ENCODE measurements at places on chromosomes 3 and 15.

GRCh38 chr3:72634128-72634527 is 214.1 kb downstream of the SHQ1 start:
- H3K27me3 ChIP-seq = no peaks in the 10 kb centered on the region
- H3K27ac ChIP-seq = no peak overlapping the region
- H3K4me1 ChIP-seq = peaks cover 2% of the 10 kb centered on the region
- peaks cover 11% of the 10 kb centered on the region for H3K36me3 ChIP-seq
- no peak for DNase-seq

- H3K4me3 ChIP-seq = no peak overlapping the region
- H3K36me3 ChIP-seq = peaks cover 60% of the 10 kb centered on the region
- DNase-seq = no peak
Measured at GRCh38 chr15:79314186-79314585, 3.3 kb downstream of the TMED3 start.

GRCh38 chr3:28299705-28300104 is 48.8 kb upstream of the ZCWPW2 start:
- H3K27ac ChIP-seq = no peak overlapping the region
- H3K36me3 ChIP-seq = no peaks in the 10 kb centered on the region
- no peak for DNase-seq
- no peak overlapping the region for H3K4me3 ChIP-seq
- H3K27me3 ChIP-seq = no peaks in the 10 kb centered on the region
- peaks cover 9% of the 10 kb centered on the region for H3K4me1 ChIP-seq

DNA sequence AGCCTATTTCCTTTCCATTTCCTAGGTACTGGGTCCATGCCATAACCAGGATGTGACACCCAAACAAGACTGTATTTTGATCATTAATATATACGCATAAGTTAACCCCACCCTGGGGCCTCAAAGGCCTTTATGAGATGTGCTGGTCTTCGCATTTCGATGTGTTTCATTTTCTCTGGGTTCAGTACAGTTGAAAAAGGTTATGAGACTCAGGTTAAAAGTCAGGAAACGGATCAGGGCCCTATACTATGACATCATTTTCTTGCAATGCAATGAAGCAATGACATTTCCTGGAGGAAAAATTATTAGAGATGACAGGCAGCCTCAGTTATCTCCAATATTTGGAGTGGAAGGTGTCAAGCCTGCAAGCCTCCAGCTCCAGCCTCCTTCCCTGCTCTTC is 31.7 kb downstream of the TMEM212 start:
- H3K4me1 ChIP-seq = peaks cover 47% of the 10 kb centered on the region
- no peak overlapping the region for H3K4me3 ChIP-seq
- no peaks in the 10 kb centered on the region for H3K27me3 ChIP-seq
- peak overlapping the region; percentile 81 for H3K27ac ChIP-seq

- no peak overlapping the region for H3K27ac ChIP-seq
- H3K36me3 ChIP-seq = no peaks in the 10 kb centered on the region
- DNase-seq = no peak
- H3K4me1 ChIP-seq = peaks cover 31% of the 10 kb centered on the region
- no peaks in the 10 kb centered on the region for H3K27me3 ChIP-seq
Measured at GRCh38 chr3:174873832-174874657, 14.9 kb downstream of the NAALADL2 start.

DNA sequence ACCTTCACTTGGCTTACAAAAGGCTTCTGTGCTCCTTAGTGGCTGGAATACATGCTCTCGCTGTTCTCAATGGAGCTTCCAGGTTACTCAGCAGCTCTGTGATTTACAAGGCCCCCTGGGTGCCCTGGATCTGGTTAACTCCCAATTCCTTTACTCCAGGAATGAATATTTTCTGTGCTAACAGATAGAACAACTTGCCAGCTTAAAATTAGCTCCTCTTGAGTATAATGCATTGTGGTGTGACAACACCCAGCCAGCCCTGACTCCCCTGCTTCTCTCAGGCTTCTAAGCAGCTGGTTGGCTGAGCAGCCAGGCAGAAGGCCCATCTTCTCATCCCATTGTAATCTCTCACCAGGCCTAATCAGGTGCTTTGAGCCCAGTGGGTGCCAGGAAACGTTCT is 246.4 kb downstream of the ALCAM start:
- no peak overlapping the region for H3K27ac ChIP-seq
- no peaks in the 10 kb centered on the region for H3K27me3 ChIP-seq
- peaks cover 24% of the 10 kb centered on the region for H3K4me1 ChIP-seq
- H3K36me3 ChIP-seq = no peaks in the 10 kb centered on the region

DNA sequence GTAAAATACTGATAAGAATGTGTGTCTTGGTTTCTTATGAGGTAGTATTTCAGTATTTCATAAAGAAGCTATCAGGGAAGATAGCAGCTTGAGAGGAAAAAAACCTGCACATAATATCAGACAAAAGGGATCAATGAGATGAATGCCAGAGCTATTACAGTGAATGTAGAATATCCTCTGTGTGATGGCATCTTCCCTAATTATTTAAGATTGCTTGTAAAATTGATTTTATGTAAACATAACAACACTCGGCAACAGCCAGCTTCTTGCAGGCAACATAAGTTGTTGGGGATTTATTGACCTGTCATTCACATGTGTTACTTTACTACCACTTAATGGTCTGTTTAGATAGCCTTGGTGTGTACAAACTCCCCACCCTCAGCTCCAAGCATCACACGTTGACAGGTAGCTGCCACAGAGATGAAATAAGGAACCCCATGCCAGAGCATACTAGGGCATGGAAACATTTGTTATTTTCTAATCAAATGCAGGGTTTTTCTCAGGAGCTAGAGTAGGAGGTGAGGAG is 49.2 kb upstream of the RARB start:
- H3K27me3 ChIP-seq = no peaks in the 10 kb centered on the region
- no peak overlapping the region for H3K4me3 ChIP-seq

DNA sequence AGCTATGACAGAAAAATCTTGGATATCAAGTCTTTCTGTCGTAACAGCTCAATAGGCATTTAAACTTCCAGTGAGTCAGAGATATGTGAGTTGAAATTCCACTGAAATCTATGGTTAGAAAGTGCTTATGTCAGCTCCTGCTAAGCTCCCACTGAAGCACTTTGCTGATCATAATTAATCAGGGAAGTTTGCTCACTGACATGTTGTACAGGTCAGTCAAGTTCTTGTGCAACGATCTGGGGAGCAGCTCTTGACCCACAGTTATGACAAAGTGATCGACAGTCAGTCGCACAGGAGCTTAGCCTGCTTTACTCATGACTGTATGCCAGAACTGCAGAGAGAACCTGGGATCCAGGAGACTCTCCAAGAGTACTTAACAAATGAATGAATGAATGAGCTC is 453.5 kb downstream of the SOX2 start:
- H3K4me3 ChIP-seq = no peak overlapping the region
- DNase-seq = no peak
- H3K27me3 ChIP-seq = no peaks in the 10 kb centered on the region
- no peaks in the 10 kb centered on the region for H3K36me3 ChIP-seq

- H3K4me3 ChIP-seq = no peak overlapping the region
- H3K27ac ChIP-seq = no peak overlapping the region
- H3K4me1 ChIP-seq = no peaks in the 10 kb centered on the region
Measured at GRCh38 chr3:166177130-166177529, 339.9 kb upstream of the BCHE start.

DNA sequence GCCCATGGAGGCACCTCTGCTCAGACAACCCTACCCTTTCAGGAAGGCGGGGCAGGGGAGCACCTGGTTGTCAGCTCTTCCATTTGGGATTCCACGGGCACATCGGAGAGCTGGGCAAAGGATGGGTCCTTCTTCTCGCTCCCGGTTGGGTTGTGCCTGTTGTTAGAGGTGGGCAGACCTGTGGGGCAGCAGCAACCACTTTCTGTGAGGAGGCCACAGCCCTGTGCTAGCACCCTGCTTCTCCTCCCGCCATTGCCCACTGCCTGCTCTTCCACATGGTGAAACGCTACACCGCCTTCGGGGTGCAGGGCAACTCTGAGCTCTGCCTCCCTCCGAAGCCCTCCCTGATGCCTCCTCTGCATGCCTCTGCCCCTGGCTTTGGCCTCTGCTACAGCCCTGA is 7.0 kb upstream of the HHATL start:
- H3K27me3 ChIP-seq = no peaks in the 10 kb centered on the region
- DNase-seq = peak; percentile 5
- no peaks in the 10 kb centered on the region for H3K36me3 ChIP-seq
- no peak overlapping the region for H3K4me3 ChIP-seq
- no peaks in the 10 kb centered on the region for H3K4me1 ChIP-seq
- H3K27ac ChIP-seq = no peak overlapping the region

GRCh38 chr3:39205919-39206516 is 13.6 kb upstream of the XIRP1 start:
- H3K4me3 ChIP-seq = no peak overlapping the region
- no peak overlapping the region for H3K27ac ChIP-seq
- no peaks in the 10 kb centered on the region for H3K36me3 ChIP-seq
- no peaks in the 10 kb centered on the region for H3K27me3 ChIP-seq
- peaks cover 28% of the 10 kb centered on the region for H3K4me1 ChIP-seq
- no peak for DNase-seq

- no peaks in the 10 kb centered on the region for H3K4me1 ChIP-seq
- peaks cover 44% of the 10 kb centered on the region for H3K36me3 ChIP-seq
- DNase-seq = no peak
- H3K27ac ChIP-seq = no peak overlapping the region
Measured at GRCh38 chr15:20295238-20295811, 246.3 kb downstream of the GOLGA6L6 start.
